Stimulated activated CD4-positive, alpha-beta T cell treated with anti-CD3 and anti-CD28 coated beads, Interleukin-15, amount 100 ng/mL, for 1 hour (primary cell): ENCODE measurements at places on chromosomes 2 and 18.

DNA sequence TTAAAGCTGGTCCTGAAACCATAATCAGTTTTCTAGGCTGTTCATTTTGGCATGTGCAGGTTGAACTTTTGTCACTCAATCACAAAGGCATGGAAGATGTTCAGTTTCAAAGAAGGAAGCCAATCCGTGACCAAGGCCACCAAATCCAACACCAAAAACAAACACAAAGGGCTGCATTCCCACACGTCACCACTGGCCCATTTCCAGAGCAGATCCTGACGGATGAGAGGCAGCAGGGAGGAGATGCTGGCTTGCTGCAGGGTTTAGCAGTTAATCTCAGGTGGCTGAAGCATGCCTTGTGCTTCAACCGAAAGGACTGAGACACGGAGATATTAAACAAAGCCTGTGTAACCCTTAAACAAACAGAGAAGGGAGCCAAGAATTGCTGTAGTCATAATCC, 191.9 kb upstream of the CTAGE1 start:
- DNase-seq: no peak

- no peak for DNase-seq
These were observed 723.1 kb downstream of the TMEM182 start for GRCh38 chr2:103484906-103485305.

- DNase-seq: no peak
These were observed 332.0 kb downstream of the ZNF521 start for GRCh38 chr18:25019931-25020330.

DNA sequence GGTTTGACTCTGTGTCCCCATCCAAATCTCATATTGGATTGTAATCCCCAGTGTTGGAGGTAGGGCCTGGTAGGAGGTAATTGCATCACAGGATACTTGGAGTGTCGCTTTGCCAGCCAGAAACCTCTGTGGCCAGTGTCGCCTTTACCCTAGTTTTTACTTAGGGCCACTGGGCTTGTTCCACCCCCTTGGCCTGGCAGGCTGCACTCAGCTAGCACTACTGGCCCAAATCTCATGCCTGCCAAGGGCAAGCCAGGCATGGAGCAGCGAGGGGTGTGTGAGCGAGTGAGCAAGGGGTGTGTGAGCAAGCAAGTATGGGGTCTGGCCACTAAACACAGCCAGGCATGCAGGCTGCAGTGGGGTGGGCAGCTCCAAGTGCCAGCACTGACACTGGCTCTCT, 178.7 kb upstream of the MGAT5 start:
- DNase-seq: no peak

DNA sequence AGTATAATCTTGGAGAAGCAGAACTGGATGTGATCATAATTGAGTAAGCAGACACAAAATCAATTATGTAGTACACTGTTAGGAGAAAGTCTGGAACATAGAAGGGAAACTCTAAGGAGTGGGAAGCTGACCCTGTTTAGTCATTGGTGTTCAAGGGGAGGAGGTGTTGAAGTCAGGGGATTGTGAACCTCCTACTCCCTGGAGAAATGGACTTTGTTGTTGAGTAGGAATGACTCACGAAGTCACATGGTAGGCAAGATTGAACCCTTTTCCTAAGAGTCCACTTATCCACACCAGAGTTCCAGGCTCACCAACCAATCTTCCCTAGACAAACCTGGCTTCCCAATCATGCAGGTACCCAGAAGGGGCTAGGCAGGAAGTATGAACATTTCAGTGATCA, 81.0 kb upstream of the BCL11A start:
- DNase-seq: no peak

- DNase-seq: no peak
These were observed 146.4 kb downstream of the MBD5 start for GRCh38 chr2:148167241-148167766.

- DNase-seq: no peak
These were observed 269.3 kb upstream of the SETBP1 start for GRCh38 chr18:44411262-44411905.

DNA sequence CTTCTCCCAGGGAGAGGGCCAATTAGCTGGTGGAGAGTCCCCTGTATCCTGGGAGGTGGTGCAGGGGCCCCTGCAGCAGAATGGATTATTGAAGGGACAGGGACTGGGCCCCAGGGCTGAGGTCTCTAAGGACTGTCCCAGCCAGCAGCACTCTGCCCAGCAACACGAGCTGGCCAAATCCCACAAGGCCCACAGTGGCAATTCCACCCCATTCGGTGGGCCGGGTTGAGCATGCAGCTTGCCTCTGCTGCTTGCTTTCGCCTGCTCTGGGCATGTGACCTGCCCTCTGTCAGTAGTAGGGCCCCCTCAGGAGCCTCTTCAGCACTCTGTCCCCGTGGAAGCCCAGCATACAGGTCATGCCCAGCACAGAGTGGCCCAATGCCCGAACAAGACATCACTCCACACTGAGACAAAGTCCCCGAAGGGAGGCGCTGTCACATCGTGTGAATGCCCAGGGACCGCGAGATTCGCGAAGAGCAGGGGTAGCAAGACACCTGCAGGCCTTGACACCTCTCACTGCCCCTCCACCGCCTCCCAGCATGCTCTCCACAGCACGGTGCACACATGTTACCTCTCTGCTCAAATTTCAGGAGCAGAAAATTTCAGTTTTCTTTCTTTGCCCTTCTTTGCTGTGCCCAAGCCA, 65.4 kb downstream of the CRACDL start:
- no peak for DNase-seq

DNA sequence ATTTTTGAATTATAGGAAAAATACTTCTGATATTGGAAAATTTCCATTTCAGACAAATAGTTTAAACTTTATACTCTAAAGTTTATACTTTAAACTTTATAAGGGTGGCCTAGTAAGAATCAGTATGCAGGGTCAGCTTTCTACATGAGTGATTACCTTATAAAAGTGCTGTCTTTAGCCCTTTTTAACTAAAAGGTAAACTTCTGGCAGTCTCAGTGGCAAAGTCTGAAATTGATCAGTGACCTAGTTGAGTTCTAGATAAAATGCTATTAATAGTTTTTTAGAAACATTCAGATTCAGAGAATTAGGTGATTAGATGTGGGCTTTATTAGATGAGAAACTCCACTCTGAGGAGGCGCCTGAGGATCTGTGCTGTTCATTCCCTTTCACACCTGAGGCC, 15.5 kb downstream of the GORASP2 start:
- DNase-seq: no peak

DNA sequence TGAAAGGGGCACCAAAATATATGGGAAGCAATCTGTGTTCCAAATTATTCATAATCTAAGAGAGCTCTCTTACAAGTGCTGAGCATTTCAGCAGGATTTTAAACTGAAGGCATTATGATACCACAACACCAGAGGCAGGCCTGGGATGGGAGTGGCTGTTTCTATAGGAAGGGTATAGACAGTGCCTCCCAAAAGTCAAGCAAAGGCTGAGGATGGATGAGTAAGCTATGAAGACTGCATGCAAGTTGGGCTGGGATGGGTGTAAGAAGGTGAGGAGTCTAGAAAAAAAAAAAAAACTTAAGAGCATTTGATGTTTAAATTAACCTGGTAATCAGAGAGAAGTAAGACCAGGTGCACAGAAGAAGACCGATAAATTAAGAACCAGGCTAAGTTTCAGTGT, 132.5 kb downstream of the OSR1 start:
- no peak for DNase-seq

- no peak for DNase-seq
These were observed 87.3 kb downstream of the COLEC12 start for GRCh38 chr18:413233-413632.

DNA sequence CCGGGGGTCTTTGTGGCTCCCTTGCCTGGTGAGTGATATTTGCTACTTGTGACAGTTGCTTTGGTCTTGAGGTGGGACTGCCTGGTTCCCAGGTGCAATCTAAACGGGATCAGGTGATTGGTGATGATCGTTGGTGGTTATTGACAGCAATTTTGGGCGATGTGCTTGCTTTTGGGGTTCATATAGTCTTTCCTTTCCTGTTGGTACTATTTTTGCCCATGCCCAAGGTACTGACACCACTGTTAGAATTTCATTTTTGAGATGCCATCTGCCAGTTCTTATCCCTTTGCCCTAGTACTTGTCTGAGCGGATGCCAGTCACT, 573 bp downstream of the WDR7 start:
- DNase-seq: no peak

DNA sequence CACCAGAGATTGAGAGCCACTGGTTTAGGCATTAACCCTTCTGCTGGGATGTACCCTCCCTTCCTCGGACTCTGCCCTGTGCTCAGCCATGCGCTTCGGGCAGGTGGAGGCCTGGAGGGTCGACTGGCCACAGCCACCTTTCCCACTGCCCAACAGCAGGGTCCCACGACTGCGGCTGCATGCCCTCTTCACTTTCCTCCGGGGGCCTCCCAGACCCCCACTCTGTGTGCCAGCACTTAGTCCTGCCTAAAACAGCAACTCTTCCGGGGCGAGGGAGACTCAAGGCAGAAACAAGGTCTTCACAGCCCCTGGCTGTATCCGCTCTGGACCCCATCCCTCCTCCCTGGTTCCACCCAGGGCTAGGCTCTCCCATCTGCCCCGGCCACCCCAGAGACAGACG, 31.3 kb upstream of the BIN1 start:
- no peak for DNase-seq

DNA sequence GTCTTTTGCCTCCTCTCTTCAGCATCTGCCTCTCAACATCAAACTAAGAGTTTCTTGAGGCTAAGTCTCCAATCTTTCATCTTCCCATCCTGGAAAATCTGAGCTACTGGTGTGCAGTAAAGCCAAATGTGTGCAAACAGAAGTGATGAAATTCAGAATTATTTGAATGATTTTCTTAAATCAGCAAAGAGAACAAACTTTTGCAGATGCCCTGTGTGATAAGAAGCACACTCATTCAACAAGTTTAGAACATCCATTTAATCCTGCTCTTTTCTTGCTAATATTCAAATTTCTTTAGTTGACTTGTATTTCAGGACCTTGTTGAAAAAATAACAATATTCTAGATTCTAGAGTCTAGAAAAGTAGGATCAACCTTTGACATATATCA, 1374.9 kb upstream of the CELF4 start:
- DNase-seq: no peak

DNA sequence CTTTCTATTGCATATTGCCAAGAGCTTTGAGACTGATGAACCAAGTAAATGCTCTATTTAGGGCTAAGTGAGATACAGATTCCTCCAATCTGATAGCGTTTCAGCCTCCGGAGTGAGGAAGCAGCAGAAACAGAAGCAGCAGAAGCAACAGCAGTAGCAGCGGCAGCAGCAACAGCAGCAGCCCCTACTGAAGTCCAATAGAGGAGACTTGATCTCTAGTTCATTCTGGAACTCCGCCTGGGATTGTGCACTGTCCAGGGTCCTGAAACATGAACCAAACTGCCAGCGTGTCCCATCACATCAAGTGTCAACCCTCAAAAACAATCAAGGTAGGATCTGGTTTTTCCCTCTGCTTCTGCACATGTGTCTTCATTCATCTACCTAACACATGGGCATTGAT, at the start of gene DPP10:
Gene DPP10, plus strand, starts transcription at position 132 of the 400 bp plus-strand sequence.
- no peak for DNase-seq

GRCh38 chr2:233676046-233676445, 4.3 kb downstream of the UGT1A9 start:
- DNase-seq: no peak

DNA sequence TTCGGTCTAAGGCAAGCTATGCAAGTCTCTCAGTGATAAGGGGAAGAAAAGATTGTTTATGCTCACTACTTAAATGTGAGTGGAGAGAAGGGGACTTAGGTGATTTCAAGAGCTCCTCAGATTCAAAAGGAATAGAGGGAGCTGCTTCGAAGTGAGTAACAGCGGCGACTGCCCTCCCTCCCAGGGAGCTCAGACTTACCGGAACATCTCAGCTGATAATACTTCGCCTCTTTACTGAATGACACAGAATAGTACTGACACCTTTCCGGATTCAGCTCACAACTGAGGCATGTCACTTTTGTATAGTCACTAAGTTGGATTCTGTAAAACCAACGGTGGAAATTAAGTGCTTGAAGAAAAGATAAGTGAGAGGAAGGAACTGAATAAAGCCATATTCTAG, 55.5 kb downstream of the DPP4 start:
- DNase-seq: no peak

DNA sequence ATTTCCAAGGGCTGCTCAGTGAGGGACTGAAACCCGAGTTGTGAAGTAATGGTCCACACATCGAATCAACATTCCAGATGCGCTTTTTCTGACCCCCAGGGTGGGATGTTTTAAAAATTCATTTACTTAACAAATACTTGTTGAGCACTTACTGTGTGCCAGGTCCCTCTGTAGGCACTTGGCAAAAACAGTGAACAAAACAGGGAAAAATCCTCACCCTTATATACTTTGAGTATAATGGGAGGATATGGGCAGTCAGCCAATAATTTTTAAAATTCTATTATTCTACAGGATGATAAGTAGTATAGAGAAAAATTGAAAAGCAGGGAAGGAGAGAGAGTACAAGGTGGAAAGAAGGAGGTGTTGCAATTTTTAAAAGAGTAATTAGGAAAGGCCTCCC, 31.3 kb upstream of the AFTPH start:
- DNase-seq: no peak

GRCh38 chr2:178928077-178928476, 120.9 kb upstream of the TTN start:
- DNase-seq: no peak

DNA sequence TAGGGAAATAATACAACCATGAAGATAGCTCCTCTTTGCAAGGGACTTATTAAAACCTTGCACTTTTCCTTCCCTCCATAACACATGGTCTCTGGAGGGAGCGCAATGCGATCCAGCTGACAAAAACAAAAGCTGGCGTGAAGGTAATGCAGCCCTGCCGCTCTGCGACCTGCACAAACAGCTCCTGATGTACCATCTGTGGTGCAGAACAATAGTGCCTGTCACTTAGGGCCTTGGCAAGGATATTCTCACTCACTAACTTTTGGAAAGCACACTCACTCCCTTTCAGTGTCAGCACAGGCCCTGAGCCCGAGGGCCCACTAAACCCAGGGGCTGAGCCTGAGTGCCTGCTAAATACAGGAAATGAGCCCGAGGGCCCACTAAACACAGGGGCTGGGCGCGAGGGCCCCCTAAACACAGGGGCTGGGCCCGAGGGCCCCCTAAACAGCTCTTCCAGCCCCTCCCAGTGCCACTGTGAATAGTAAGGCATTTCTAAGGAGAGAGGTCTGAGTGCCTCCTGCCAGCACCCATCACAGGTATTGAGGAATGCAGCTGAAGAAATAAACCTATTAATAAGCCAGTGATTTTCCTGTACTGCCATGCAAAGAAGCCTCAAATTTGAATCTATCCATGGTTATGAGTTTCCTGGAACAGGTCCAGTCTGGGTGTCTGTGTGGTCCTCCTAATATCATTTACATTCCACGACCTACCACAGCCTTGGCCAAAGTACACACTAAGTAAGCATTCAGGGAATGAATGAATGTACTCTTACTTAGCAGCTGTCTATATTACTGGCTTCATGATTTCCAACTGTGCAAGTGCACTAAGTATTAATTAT, 9.3 kb downstream of the L3MBTL4 start:
- no peak for DNase-seq

- DNase-seq: no peak
These were observed 53.5 kb upstream of the ASPRV1 start for GRCh38 chr2:70014959-70015358.

GRCh38 chr18:7025194-7025593, 92.4 kb downstream of the LAMA1 start:
- no peak for DNase-seq

GRCh38 chr2:163682695-163683094, 53.1 kb downstream of the FIGN start:
- no peak for DNase-seq
